NCI-H526 treated with DMSO at 0.1 percent for 48 hours (cell line): ENCODE measurements at places on chromosomes 1 and 21.
A peak's percentile ranks its signal among the peaks of the same experiment; 100 is the strongest.

- DNase-seq, result no peak
Observed at GRCh38 chr1:4108758-4109627, 208.9 kb upstream of the C1orf174 start.

DNA sequence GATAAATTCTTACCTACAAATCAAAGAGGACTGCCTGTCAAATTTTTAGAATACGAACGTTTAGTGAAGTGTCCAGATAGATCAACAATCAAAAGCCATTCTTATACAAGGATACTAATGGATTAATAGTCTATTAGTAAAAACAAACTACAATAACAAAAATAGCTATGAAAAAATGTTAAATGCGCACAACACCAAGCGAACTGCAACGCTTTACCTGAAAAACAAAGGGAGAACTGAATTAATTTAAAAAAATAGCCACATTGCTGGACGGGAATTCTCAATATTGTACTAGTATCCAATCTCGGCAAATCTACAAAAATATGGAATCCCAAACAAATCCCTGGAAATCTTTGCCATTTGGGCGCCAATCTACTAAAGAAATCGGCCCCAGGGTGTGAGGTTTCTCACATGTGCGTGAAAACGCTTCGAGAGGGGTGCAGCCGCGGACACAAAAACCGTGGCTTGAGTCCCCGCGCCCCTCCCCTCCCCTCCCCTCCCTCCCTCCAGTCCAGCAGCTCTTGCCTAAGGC, 55.6 kb downstream of the TRAF5 start:
- no peak for DNase-seq

DNA sequence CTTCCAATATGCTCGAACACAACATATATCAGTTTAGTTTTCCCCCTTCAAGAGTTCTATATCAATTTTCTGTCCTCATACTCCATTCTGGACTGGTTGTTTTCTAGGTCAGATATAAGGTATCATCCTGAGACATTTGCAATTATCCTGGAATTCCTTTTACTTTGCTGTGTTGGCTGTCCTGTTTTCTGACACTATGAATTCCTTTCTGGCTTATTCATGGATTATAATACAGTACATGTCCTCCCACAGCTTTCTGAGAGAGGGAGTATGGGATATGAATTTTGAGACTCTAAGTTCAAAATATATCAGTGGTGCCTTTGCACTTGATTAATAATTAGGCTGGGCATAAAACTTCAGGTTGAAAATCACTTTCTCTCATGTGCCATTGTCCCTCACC, 11.9 kb downstream of the PHTF1 start:
- DNase-seq, result no peak

- peak; percentile 11 for DNase-seq
Observed at GRCh38 chr1:52127181-52128180, 14.4 kb upstream of the ZFYVE9 start.

DNA sequence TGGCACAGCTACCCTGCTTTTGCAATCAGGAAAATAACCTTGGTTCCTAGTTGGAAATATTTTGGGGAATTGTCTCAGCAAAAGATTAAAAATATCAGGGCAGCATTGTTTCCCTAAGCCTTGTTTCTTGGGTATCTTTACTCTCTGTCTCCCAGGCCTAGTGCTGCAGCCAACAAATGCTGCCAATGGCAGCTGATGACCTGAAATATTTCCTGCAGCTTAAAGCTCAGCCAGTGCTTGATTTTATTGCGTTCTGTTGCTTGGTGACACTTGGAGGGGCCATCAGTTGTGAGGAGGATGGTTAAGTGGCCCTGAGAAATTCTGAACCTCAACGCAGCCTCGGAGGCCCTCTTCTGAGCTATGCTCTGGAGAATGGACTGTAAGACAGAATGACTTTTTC, 59.4 kb upstream of the B3GALT5 start:
- no peak for DNase-seq

DNA sequence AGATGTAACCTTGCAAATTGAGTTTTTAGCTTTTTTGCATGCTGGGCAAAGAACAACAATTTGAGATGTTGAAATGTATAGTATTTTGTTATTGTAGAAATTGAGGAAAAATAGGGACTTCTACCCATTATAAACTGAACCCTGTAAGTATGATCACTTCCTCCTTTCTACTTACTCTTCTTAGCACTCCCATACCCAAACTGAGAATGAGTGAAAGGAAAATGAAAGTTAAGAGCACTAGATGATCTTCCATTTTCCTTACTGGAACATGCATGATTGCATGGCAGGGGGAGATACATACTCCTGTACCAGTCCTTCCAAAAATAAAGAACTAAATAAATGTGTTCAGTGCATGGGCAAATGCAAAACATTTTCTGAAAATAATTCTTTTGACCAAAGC, 107.4 kb upstream of the KIAA1614 start:
- DNase-seq, result no peak

- peak; percentile 36 for DNase-seq
Observed at GRCh38 chr1:46527474-46528296, 23.8 kb downstream of the KNCN start.

- DNase-seq, result no peak
Observed at GRCh38 chr1:65508051-65508450, 87.6 kb downstream of the LEPR start.

- DNase-seq, result no peak
Observed at GRCh38 chr1:182520736-182521135, 68.3 kb downstream of the RNASEL start.

DNA sequence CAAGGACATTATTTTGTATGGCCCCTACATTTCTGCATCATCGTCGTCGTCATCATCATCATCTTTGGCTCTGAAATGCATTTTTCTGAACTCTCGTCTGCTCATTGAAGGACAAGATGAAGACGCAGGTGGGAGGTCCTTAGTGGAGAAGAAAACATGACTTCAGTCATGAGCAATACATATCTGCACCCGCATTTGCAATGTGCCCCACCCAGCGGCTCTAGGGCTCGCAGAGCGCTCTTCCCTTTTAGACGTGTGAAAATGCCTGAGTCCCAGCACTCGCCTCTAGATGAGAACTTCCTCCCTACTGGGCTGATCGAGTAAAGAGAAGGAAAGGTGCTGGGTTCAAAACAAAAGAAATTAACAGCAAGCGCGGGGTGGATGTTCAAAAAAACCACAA, 10.1 kb downstream of the C1orf174 start:
- no peak for DNase-seq

GRCh38 chr21:36705679-36706481, 7.0 kb downstream of the SIM2 start:
- DNase-seq, result no peak
